GM03348 (cell line): ENCODE measurements at places on chromosomes 1 and 21.

GRCh38 chr1:108831225-108831624 is 25.7 kb downstream of the AKNAD1 start:
- DNase-seq, result peak; percentile 62

DNA sequence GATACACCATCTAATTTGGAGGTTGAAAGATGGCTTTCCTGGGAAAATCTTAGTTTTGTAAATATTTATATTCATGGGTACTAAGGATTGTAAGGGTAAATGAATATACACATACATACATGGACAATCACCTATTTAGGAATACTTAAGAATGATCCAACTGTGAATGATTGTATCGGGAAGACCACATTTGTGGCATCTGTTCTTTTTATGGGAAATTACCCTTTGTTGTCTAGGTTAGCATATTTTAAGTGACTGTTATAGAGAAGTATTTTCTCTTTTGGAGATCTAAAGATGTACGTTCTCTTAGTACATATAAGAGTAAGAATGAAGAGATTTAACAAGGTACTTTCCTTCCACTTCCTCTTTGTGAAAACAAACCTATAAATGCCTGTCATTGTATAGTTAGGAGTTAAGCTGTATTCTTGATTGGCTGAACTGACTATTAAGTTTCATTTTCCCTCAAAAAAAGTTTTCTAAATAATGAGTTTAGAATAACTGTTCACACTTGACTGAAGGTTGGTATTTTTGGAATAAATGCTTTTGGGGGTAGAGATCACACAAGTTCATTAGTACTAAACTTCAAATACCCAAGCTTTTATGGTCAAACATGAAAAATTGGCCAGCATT is 26.7 kb downstream of the SNX7 start:
- no peak for DNase-seq

- DNase-seq, result peak; percentile 2
Measured at GRCh38 chr1:22932803-22933470, 39.7 kb downstream of the LACTBL1 start.

- peak; percentile 3 for DNase-seq
Measured at GRCh38 chr1:81921851-81922462, 121.2 kb downstream of the ADGRL2 start.

DNA sequence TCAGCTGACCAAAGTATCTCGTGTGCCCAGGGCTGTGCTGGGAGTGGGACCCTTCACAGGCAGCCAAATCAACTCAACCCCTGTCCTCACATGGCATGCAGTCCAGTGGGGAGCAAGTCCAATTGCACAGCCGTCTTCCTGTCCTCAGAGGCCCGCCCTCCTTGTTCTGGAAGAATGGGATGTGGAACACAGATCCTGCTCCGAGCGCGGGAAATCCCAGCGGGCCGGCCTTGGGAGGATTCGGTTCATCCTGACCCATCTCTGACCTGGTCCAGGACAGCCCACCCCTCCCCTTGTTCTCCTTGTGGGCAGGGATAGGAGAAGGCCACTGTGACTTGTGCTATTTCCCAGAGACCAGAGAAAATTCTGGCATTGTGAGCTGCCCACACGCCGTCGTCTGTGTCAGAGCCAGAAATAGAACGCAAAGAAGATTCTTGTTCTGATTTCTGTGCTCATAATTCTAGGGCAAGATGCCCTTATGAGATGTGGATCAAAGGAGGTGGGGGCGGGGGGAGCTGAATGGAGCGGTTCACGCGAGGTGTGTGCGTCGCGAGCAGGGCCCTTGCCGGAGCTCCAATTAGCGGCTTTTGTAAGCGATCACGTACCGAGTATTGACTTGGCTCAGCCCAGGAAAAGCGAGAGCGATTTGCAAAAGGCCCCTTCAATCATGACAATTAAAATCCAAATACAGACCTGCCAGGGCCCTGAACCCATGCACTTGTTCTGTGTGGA is 79.2 kb downstream of the AJAP1 start:
- DNase-seq, result no peak

DNA sequence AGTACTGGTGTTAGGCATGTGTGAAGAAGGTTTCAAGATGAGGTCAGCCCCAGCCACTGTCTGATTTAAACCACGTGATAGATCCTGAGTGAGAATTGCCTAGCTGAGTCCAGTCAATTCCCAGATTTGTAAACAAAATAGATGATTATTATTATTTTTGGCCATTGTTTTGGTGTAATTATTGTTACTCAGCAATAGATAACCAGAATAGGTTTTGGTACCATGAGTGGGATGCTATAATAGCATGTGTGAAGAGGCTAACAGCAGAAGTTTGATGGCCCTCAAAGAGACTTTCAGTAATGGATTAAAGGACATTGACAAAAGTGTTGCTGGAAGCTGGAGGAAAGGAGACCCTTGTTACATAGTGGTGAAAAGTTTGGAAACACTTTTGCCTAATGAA is 214.8 kb downstream of the BACH1 start:
- DNase-seq, result no peak

DNA sequence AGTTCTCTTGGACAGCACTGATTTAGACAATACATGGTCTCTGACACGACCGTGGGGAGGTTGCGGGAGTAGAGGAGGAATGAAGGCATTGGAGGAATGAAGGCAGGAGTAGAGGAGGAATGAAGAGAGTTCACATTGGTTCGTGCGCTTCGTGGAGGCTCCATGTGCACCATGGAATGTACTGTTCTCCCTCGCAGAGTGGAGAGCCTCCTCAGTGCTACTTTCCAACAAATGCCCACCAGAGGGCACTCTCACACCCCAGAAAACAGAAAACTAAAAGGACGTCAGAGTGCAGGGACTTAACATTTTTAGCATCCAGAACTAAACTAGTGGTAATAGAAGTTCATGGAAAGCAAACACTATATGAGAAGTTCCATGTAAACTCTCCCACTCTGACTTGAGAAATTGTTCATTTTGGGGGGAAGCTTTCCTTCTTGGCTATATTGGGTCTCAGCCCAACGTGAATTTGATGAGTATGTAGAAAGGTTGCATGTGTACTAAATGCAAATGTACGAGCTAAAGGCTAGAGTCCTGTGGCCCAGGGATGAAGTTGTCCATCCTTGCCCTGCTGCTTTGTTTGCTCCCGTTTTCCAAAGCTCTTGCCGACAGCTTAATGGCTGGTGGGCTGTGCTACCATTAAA is 211.6 kb downstream of the LMX1A start:
- peak; percentile 81 for DNase-seq

- no peak for DNase-seq
Measured at GRCh38 chr1:66403007-66403731, 130.8 kb upstream of the SGIP1 start.

DNA sequence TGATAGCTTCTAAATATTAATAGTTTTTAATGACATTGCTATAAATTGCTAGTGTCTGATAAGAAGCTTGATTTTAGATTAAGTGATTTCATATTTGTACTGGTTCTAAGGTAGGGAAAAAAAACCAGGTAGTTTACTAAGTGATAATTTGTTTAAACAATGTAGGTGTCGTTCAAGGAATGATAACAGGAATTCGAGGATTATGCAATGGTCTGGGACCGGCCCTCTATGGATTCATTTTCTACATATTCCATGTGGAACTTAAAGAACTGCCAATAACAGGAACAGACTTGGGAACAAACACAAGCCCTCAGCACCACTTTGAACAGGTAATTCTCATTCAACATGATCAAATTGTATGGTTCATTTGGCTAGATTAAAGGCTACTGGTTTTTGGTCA is 52.4 kb downstream of the SASS6 start:
- DNase-seq, result no peak

DNA sequence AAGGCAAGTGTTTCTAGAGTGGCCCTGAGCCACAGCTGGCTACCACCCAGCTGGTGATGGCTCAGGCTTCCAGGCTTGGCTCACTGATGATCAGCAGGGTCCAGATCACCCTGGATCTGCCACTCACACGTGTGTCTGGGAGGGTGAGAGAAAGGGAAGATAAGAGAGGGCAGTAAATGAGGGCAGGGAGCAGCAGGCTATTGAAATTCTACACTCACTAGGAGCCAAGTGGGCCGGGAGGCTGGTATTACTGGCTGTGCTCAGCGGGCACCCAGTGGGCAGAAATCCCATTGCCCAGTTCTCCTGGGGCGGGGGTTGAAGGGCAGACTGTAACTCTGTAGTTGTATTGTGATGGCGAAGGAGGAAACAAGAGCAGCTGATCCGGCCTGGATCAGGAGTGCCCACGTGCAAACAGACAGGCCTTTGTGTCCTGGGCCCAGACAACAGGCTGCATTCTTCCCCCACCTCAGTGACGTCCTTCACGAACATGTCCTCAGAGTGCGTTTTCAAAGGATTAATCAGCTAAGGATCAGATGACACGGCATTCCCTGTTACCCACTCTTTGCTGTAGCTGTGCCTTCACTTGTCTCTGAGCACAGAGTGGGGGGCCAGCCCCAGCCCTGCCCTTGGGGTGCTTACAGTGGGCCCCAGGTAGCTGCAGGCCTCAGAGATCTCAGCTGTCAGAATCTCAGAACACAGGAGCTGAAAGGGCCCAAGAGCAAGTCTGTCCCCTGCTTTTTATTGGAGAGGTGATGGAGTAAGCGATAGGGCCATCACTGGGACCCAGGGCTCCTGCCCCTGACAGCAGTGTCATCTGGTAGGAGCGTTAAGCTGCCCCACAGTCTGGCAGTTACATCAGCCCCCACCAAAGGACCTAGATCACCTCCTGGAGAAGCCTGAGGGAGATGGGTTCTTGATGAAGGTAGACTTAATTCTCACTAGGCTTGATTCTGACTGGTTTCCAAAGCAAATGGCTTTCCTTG is 60.5 kb downstream of the ATP1A1 start:
- DNase-seq, result no peak

DNA sequence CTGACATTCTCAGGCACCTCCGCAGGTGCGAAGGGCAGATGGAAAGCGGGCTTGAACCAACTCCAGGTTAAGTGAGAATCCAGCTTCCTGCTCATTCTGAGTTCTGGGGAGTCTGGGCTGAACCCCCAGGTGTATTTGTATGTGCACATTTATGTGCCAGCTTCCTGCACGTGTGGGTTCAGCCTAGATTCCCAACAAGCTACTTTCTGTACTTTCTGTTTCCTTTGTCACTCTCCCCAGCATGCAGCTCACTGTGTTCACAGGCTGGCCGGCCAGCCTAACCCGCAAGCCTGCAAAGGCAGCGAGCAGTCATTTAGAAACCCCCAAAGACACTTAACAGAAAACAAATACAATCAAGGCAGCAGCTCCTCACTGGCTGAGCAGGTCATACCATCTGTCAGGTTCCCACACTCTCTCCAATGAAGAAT is 1.3 kb upstream of the IL19 start:
- DNase-seq, result no peak

DNA sequence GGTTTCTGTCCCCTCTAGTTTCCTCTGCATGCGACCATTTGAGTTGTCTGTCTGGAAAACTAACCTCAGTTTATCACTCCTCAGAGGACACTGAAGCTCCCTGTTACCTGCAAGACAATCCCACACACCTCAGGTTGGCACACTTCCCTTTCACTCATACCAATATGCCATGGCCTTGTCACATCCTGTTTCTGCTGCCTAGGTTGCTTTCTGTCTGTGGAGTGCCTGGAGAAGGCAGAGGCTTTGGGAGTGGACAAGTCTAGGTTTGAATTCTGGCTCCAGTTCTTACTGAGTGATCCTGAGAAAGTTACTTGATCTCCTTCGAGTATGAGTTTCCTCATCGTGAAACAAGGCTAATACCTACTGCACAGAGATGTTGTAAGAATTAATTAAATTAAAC is 171.5 kb upstream of the CACYBP start:
- no peak for DNase-seq

- peak; percentile 43 for DNase-seq
Measured at GRCh38 chr1:10399444-10399941, 629 bp downstream of the PGD start.

GRCh38 chr1:224457782-224458144 is 23.2 kb upstream of the WDR26 start:
- no peak for DNase-seq
